Iris pigment epithelial cell (primary cell): ENCODE measurements at places on chromosomes 2 and 18.

DNA sequence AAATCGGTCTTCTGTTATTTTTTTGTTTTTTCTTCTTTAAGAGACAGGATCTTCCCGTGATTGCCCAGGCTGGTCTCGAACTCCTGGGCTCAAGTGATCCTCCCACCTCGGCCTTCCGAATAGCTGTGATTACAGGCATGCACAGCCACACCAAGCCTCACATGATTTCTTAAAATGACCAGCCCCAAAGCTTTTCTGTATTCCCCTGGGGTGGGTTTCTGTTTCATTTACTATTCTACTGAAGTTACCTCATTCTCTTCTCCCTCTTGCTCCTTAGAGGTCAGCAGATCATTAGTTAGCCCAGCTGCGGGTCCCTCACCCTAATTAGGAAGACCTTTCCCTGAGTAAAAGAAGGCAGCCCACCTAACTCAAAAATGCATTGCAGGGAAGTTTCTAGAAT is 27.6 kb downstream of the SLC1A4 start:
- no peak for DNase-seq

DNA sequence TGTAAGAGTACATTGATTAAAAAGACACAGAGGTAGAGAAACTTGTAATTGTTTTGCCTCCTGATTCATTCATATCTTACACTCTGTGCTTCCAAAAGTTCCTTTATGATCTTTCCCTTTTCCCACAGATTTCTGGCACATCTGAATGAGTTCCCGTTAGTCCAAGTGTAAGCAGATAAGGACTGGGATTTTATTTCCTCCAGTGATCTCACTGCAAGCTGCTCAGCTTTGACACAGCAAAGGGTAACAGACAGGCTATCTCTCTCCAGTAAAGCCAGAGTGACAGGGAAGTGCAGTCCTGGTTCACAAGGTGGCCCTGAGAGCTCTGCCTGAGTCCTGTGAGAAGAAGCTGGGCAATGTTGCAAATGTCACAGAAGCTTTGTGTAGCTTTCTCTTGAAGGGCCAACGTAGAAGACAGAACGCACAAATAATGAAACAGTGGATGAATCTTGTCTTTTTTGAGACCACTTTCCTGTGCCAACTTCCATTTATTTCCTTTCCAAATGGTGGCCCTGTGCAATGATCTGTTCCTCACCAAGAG is 32.5 kb upstream of the KCNE4 start:
- DNase-seq: no peak

DNA sequence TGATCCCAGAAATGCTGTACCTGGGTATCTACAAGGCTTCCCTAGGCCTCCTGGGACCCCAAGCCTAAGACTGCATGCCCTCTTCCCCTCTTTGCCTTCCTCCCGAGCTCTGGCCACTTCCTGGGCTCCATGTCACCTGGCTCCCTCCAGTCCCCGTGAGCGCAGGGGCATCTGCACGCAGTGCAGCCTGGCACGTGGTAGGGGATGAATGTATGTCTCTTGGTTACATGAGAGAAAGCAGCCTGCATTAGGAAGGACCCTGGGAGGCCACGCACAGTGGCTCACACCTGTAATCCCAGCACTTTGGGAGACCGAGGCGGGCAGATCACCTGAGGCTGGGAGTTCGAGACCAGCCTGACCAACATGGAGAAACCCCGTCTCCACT is 15.8 kb downstream of the PASK start:
- DNase-seq: no peak

DNA sequence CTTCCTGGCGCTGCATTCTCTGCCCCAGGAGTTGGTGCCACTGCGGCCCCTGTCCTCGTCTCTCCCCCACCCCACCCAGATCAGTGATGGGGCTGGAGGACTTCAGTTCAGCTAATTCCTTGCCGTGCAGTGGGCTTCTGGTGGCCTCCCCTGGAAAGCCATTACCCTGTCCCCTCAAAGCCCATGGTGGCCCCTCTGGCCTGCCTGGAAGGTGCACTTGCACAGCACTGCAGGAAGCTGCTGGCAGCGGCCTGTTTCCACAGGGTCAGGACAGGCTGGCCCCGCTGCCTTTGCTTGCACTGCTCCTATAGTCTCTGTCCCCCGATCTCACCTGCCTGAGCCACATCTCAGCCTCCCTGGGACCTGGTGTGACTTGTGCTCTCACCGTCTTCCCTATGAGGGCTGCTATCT is 105.1 kb downstream of the USP40 start:
- DNase-seq: no peak

DNA sequence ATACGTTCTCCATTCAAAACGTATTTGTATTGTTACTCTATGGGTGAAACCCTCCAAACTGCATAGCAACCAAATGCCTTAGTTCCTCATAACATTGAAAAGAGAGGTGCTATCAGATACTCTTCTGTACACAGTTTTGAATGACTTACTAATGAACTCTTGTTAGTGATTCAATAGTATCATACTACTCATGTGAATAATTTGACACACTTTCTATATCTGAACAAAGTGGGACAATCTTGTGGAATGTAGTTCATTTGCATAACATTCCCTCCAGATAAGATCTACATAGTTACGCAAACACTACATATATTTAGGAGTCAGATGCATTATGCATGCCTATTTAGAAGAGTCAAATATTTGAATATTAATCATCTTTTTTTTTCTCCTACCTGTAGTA is 232.0 kb upstream of the NRXN1 start:
- DNase-seq: no peak
